ENCODE measurements at places on chromosomes 2 and 18.

DNA sequence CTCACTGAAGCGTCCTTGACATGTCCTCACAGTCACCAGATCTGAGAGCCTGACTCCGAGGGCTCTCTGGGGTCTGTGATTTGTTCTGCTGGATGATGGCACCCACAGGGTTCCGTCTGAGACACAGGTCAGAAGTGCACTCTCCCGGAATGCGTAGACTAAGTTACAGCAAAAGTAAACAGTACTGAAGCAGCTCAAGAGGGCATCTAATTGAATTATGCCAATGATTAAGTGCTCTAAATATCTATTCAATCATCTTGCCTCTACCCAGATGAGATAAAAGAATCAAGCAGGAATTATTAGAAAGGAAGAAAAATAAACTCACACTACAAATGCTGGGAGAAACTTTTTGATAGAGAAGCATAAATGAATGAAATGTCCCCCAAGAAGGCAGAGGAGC lies 544.1 kb downstream of the SOX11 start:
- ATAC-seq = no peak

GRCh38 chr18:23552505-23552904 lies 33.8 kb downstream of the NPC1 start:
- ATAC-seq = no peak

GRCh38 chr18:54973046-54973445 lies 13.8 kb upstream of the CCDC68 start:
- ATAC-seq = no peak

DNA sequence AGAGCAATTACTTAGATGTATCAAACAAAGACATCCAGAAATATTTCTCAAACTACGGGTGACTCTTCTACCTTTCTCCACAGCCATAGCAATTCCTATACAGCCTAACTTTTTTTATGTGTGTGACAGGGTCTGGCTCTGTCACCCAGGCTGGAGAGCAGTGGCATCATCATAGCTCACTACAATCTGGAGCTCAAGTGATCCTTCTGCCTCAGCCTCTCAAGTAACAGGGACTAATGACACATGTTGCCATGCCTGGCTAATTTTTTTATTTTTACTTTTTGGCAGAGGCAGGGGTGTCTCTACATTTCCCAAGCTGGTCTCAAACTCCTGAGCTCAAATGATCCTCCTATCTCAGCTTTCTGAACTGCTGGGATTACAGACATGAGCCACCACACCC lies 328.9 kb upstream of the NT5C1B start:
- ATAC-seq = no peak

DNA sequence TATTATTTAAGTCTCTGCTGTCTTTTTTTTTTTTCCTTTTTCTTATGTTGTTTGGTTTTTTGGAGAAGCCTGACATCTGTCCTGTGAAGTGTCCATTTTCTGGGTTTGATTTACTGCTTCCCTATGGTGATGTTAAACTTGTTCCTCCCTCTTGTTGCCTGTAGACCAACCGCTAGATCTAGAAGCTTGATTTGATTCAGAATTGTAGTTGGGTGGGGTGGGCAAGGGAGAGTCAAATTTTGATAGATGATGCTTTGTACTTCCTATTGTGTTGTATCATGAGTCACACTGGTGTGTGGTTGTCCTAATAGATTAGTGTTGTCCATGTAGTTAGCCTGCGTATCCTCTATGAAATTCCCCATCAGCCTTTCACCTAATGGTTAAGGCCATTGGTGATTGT lies 35.4 kb downstream of the CAB39 start:
- ATAC-seq = no peak

DNA sequence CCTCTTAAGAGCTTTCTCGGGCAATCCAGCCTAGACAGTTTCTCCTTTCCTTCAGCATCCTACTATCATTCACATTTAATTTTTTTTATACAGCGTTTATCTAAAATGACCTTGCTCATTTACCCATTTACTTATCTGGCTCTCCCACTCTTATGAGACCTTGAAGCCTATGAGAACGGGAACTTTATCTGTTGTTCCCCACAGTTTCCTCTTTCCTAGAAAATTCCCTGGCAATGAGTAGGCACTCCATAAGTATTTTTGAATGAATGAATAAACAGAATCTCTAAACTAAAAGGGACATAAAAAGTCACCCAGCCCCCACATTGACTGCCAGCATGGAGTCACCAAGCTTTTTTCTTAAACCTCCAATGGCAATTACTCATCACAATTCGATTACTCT lies 353.2 kb downstream of the METTL4 start:
- ATAC-seq = no peak

- ATAC-seq = no peak
These were observed 228.6 kb upstream of the EPAS1 start for GRCh38 chr2:46068636-46069035.

- ATAC-seq = peak; percentile 7
These were observed 141.9 kb downstream of the MTCL1 start for GRCh38 chr18:8847066-8847755.

DNA sequence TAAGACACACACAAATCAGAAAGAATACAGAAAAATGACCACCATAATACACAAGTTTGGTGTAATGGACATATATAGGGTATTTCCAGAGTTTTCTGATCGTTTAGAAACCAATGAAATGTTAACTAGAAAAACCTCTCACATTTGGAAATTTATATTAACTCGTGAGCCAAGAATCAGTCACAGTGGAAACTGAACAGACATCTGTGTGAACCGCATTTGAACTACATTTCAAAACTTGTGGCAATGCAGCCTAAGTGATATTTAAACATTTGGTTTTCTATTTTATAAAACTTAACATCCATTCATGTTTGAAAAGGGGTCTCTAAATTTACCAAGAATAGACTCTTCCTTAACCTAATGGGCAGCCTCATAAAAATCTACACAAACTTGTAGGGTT lies 29.0 kb upstream of the KCNG2 start:
- ATAC-seq = no peak

Measured in gastroesophageal sphincter (tissue), 4 donors.